ENCODE measurements at places on chromosomes 1 and 21.

DNA sequence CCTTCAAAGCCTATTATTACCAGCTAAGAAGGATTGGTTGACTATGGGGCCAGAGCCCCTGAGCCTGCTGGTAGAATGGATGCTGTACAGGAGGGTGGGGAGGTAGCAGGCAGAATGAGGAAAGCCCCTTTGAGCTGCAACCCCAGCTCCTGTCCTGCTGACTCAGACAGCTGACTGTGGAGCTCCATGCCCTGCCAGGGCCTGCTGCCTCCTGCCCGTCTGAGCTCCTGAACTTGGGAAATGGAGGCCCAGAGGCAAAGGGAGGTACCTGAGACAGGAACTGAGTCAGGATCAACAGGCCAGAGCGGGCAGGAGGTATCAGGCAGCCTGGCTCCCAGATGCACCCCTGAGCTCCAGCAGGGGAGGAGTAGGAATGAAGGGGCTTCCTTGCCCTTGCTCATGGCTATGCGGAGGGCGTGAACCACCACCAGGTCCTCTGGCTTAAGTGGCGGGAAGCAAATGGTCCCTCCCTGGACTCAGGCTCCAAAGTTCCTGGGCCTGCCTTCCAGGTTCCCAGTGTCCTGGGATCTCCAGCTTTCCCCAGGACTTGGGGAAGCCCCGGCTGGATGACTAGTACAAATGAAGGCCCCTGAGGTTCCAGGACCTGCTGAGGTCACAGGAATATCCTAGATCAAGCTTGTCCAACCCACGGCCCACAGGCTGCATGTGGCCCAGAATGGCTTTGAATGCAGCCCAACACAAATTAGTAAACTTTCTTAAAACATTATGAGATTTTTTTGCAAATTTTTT, 3.9 kb upstream of the SFN start:
- DNase-seq, result no peak

- DNase-seq, result no peak
Observed at GRCh38 chr1:217407534-217408001, 223.3 kb downstream of the GPATCH2 start.

- no peak for DNase-seq
Observed at GRCh38 chr1:14791654-14792053, 193.2 kb downstream of the KAZN start.

DNA sequence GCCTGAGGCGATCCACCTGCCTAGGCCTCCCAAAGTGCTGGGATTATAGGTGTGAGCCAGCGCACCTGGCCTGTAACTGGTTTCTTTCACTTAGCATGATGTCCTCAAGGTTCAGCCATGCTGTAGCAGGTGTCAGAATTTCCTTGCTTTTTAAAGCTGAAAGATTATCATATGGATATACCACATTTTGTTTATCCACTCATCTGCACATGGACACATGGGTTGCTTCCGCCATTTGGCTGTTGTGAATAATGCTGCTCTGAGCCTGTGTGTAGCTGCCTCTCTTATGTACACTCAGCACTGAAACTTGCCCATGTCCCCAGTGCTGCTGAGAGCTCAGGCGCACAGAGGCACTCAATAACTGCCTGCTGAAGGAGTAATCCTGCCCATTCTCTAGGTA, 11.8 kb downstream of the CSMD2 start:
- no peak for DNase-seq

DNA sequence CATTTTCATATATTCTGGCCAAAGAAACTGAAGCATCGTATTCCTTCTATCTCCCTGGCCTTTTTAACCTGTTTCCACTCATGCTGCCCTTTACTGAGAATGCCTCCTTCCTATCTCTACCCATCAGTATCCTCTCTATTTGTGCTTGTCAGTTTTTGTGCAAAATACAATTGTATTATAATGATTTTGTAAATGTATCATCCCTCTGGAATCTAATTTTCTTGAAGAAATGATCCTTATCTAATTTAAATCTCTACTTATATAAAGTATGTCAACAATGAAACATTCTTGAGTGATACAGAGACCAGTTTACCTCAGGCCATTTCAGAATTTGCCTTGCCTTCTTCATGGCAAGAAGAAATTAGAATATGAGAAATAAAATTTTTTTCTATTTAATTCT, 59.0 kb upstream of the TEKT2 start:
- DNase-seq, result no peak

DNA sequence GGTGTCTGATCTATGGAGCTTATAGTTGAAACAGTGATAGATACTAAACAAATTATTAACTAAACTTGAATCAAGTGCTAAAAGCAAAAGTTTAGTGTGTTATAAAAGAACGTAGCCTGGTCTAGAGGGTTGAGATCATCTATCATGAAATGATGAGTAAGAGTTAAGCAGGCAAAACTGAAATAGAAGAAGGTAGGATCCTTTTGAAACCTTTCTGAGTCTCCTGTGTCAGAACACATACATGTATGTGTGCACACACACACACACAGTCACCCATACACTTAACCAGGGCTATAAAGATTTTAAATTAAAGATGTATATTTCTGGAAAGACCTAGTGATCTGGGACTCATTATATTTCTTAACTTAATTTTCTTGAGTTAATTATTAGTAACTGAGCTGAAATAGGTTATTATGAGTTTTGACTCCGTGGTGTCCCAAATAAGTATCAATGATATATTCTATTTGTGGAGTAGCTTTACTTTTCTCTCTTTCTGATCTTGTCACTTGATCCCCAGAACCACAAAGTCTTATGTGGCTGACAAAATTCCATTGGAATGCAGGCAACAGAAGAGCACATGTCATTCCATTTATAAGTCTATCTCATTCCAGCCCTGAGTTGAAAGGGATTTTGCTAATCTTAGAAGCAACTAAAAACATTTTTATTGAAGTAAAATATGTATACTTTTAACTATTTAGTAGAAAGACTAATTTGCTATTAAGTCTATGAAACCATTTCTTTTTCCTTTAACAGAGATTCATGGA, 70.7 kb downstream of the PRRX1 start:
- DNase-seq, result no peak

GRCh38 chr1:182102043-182102416, 40.5 kb upstream of the ZNF648 start:
- no peak for DNase-seq

- DNase-seq, result no peak
Observed at GRCh38 chr1:19411612-19412011, 73.7 kb downstream of the CAPZB start.

- no peak for DNase-seq
Observed at GRCh38 chr21:44708213-44708865, 3.0 kb downstream of the TSPEAR start.

DNA sequence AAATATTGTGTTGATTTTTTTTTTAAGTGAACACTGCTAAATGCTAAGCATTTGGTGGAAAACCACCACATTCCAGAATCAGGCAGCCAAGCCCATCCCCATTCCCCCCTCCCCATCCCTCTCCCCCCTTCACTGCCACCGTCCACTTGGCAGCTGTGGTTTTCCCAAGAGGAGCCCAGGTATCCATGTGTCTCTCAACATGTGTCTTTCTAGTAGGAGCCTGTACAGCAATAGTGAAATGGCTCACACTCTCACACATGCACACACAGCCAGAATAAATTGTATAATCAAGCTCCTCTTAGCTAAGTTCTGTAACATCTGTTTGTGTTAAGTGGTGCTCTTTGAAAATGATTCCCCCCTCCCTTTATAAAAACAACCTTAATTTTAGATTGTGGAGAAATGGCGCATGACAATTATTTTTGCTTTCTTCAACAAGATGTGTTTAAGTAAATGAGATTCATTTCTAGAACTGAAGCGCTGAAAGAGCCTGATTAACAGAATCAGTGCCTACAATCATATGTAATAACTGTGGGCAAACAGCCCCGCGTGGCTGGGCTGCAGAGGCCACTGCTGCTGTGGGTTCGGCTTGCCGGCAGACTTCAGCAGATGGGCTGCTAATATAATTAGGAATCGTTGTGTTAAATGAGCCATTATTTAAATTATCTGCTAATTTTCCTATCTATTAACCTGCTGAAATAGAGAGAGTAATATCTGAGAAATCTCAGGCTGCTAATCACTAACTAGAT, 43.3 kb downstream of the BACE2 start:
- DNase-seq, result no peak

DNA sequence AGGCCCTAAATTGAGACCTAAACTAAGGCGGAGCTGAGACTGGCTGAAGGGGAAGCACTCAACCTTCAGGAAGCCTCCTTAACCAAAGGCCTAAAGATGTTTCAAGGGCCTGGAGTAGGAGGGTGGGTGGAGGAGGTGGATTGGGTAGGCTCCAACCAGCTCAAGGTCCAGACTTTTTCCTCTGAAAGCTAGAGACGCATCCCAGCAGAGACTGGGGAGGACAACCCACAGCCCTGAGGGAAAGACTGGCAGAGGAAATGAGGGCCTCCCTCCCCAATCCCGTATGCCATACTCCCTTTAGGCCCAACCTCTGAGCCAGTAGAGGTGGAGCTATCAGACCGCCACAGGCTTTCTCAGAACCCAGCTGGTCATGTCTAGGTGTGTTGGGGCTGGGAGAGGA, 1.1 kb downstream of the ECM1 start:
- no peak for DNase-seq

DNA sequence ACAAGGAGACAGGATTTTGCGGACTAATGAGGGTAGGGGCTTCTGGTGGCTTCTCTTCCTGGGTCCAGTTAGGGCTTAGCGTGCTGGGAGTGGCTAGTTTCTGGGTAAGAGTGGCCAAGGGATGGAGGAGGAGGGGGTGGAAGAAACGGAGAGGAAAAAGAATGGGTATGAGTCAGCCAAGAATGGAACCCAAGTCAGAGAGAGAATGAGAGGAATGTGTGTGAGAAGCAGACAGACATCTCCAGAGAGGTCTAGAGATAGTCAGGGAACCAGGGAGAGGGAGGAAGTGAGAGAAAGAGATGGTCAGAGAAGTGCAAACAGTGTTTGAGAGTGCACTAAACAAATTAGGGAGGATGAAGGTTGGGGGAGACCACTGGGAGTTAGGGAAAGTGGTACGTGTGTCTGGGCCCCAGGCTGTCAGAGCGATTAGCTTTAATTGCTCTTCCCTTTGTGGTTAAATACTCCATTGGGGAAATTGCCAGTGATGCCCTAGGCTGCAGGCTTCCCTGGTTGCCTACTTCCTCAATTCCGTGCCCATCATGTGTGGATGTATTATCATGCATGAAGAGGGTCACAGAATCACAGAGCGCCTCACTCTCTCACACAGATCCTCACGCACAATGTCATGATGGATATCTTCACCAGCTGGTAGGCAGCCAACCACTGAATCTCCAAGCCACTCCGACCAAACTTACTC, 1.4 kb downstream of the PEA15 start:
- no peak for DNase-seq

DNA sequence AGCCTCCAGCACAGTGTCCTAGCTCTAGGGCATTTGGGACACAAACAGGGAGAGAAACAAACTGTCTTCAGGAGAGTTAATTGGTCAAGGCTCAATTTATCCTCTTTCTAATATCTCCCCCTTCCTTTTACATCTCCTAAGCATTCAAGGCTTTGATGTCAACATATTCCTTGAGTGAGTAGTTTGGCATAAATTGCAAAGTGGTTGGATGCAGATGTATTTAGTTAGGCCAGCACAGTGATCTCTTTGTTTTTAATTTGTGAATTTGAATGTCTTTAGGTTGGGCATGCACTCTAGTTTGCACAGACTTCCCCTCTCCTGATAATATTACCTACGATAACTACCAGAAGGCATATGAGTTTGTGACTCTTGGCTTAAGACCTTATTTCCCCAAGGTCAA, 12.5 kb upstream of the OLFML2B start:
- no peak for DNase-seq

GRCh38 chr1:35452106-35452774, 105.0 kb downstream of the KIAA0319L start:
- DNase-seq, result no peak

- DNase-seq, result no peak
Observed at GRCh38 chr1:46557403-46557802, 6.0 kb upstream of the KNCN start.

GRCh38 chr21:25314247-25314646, 293.0 kb downstream of the MRPL39 start:
- DNase-seq, result no peak
